Activated CD4-positive, alpha-beta T cell treated with anti-CD3 and anti-CD28 coated beads, Interleukin-2, amount 10 ng/mL, durations not matched to agents 7 days and 5 days (primary cell): ENCODE measurements at places on chromosomes 2 and 18. TPM values are rescaled to one million over a fixed set of nuclear protein-coding genes. Genes with fewer than 3 reads are reported as not detected.

- DNase-seq, result no peak
These were observed 11.0 kb upstream of the PLA2R1 start for GRCh38 chr2:160073284-160073888.

DNA sequence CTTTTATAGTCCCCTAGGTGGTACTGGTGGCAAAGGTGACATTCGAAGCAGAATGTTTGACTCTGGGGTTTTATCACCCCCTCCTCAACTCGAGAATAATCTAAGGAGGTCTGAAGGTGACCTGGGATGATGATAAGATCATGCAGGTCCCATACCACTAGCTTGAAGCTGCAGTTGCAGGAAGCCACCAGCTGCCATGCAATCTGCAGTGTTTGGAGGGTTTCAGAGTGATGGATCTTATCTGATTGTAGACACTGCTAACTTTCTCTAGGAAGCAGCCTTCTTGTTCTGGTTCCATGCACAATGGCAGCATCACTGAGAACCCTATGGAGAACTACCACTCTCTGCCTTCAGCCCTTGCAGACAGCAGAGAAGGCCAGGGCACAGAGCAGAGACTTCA lies 59.4 kb upstream of the LRPPRC start:
- no peak for DNase-seq

DNA sequence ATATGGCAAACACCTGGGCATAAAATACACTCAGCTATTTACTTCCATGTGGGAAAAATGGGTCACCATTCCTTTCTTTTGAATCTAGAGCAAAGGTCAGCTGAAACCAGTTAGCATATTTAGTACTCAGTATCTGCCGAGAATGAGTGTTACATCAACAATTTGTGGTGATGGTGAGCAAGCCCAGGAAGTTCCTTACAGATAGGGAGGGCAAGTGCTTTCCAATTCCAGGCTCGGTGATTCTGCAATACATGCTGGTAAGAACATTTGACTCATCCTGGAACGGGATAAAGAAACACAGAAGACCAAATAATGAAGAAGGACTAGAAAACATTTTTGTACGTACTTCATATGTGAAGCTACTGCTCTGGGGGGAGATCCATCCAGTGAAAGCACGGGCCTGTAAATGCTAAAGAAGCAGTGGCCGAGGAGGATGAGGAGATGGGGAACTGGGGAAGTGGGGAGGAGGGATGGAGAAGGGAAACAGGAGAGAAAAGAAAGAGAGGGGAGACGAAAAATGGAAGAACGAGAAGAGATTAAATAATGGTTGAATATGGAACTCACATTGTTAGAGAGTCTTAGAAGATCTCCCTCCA lies 251.9 kb downstream of the TTC32 start:
- DNase-seq, result no peak

GRCh38 chr2:182606728-182607681 lies 109.1 kb upstream of the DNAJC10 start:
- no peak for DNase-seq

DNA sequence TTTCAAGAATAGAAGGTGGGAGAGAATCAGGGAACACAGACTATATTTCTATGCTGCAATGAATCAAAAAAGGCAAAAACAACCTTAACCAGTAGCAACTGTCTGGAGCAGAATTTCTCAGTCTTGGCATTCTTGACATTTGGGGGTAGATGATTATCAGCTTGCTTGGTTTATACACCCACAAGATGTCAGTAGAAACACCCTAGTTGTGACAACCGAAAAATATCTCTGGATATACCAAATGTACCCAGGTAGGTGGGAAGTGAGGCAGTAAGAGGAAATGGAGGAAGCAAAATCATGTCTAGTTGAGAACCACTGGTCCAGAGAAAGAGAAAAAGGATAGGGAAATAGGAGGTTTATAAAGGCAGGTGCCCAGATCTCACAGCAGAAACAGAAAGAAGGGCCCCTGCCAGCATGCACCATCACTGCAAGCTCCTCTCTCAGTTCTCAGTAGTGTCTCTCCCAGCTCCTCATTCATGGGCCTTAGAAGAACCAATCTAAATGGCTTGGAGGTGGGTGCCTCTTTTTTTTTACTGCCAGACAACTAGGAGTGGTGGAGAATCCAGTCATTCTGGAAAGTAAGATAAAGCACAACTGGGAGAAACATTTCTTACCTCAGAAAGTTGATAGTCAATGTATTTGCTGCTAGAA lies 50.4 kb downstream of the MBD2 start:
- DNase-seq, result no peak

DNA sequence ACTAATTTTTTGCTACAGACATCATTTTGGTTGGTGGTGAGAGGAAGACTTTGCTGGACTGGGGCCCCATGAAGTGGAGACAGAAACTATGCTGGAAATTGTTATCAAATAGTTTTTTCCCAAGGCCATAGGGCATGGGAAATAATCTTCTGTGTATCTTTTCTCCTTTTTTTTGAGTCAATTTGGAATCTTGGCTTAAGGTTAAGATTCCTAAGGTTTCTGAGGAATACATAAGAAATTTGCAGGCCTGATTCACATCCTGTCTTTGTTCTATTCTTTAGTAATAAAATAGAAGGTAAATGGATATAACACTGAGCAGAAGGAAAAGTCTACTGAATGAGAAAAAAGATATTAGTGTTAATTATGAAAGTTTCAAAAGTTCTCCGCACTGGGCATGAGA lies 16.6 kb downstream of the SMC6 start:
- DNase-seq, result no peak

- no peak for DNase-seq
These were observed 704.0 kb downstream of the RNF144A start for GRCh38 chr2:7621018-7621814.

DNA sequence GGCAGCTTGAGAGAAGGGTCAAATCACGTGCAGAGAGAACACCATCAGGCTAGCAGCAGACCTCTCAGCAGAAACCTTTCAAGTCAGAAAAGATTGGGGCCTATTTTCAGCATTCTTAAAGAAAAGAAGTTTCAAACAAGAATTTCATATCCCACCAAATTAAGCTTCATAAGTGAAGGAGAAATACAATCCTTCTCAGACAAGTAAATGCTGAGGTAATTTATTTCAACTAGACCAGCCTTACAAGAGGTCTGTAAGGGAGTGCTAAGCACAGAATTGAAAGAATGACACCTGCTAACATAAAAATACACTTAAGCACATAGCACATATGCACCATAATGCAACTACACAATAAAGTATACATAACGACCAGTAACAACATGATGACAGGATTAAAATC lies 693.9 kb downstream of the NYAP2 start:
- DNase-seq, result no peak

- DNase-seq, result no peak
These were observed 239.9 kb downstream of the ZNF516 start for GRCh38 chr18:76255070-76255683.

DNA sequence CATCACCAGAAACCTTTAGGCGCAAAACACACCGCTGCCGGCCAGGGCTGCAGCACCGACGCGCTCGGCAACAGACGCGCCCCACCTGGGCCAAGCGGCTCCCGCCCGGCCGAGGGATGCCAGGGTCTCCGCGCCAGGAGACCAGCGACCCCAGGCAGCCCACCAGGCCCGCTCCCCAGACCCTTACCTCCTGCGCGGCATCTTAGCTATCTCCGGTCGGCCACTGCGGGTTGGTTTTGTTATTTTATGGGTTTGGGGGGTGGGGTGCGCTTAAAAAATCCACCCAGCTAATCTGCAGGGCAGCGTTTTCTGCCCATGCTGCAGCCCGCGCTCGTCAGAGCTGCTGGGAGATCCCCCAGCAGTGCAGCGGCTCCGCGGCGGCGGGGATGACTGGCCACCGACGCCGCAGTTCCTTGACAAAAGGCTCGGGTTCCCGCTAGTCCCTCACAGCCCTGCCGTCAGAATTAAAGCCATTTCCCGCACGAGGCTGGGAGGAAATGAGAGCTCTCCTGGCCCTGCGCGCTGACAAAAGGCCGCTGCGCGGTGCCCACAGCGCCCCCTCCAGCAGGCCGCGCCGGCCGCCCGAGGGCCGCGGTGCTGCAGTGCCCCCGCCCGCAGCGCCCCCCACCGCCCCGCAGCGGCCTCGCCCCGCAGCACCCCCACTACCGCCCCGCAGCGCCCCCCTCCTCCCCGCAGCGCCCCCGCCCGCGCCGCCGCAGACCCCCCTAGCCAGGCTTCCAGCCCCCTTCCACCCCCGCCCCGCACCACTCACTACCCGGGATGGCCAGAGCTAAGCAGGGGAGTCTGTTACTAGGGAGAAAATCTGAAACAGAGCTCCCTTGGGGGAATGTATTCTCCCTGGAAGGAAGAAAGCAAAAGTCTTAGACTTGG lies at the start of gene ADD2:
ADD2 (minus strand) TSS at position 502 of the 891 bp plus-strand sequence. CDS start 61,792 bp downstream, outside the sequence.
- peak; percentile 48 for DNase-seq

- no peak for DNase-seq
These were observed 291.5 kb upstream of the KLHL29 start for GRCh38 chr2:23093513-23093912.

GRCh38 chr2:238231251-238231793 lies 8.5 kb downstream of the HES6 start:
- peak; percentile 83 for DNase-seq

- DNase-seq, result no peak
These were observed 38.2 kb downstream of the SESTD1 start for GRCh38 chr2:179226203-179226960.

DNA sequence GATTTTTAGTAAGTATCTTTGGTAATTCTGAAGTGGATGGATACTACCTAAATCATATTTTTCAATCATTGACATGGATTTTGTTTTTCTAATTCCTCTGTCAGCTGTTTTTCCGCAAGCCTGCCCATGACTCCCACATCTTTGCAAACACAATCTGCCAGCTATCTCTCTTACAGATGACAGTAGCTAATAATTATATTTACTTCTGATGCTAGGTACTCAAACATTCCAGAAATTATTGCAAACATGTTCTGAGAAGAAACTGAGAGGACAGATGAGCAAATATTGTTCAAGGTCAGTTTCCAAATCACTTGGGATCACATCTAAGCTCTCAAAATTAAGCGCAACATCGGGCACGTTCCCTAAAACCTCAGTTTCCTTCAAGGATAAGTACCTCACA lies 270.0 kb upstream of the CDH19 start:
- no peak for DNase-seq

DNA sequence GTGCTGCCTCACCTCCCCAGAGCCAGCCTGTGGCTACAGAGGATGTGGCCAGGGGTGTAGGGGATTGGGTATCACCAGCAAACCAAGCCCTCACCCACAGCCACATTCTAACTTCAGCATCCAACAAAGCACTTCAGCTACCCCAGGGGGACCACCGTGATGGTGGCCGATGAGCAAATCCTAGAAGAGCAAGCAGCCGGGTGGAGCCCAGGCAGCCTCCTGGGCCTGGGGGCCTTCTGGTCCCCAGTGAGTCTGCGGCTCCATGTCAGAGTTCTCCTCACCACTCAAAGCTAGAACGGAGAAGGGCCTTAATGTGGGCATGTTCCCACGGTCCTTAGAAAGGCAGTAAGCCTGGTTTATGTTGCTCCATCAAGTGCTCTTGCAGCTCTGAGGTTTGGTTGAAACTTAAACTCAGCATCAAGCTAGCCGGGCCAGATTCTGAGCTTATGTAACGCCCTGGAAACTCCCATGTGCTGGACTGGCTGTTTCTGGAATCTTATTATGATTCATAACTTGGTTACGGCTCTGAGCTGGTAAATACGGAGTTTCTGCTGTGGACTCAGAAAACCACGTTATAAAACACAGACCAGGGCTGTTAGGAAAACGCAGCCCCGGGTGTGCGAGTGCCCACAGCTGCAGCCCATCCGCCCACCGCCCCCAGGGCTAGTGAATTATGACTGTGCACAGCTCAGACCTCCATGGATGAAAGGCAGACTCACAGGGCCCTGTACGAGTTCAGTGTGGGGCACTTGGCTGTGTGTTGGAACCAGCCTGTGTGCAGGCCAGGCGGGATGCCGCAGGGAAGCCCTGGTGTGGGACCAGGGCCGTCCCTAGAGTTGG lies 99.8 kb downstream of the SEPTIN10 start:
- DNase-seq, result no peak

DNA sequence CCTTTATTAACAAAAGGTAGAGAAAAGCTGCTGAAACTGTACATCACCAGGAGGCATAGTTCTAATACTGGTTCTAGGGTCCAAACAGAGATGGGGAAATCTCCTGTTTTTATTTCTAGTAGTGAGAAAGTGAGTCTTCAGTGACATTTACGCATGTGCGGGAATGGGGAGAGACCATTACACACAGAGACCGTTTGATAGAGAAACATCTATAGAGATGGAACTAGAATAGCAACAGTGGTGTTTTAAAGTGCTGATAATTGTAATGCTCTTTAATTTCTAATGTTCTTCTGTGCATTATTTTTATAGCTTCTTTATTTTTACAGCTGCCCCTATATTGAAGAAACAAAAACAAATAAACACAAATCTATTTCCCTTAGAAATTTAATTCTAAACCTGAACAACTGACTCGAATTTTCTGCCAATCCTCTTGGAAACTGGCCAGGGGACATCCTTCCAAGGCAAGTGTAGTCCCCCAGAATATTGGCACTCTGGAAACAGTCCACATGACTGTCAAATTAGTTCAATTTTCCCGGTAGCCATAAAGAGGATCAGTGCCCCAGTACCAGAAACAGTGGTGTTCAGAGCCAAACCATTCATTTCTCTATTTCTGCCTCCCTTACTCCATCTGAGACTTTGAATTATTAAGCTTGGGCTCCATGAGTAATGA lies 260.9 kb downstream of the ICOS start:
- no peak for DNase-seq

- DNase-seq, result no peak
These were observed 72.5 kb downstream of the FAM210A start for GRCh38 chr18:13653746-13654433.

- no peak for DNase-seq
These were observed 85.7 kb upstream of the ODC1 start for GRCh38 chr2:10533811-10534321.

DNA sequence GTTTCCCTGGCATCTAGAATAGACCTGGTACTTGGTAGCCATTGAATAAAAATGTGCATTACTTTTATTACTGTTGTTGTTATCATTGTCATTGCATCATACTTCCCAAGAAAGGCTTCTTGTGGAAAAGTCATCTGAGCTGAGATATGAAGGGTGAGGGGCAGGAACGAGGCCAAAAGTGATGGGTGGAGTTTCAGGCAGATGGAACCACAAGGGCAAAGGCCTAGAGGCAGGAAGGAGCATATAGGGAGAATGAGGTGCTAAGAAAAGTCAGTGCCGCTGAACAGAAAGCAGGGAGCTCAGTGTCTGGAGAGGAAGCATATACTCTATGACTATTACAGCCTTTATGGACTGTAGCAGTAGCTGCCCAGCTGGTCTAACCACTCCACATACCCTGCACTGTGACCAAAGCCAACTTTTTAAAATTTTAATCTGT lies 219.3 kb downstream of the SPP2 start:
- DNase-seq, result no peak

Gene NTSR2
- not detected for total RNA-seq

Gene TACR1
- total RNA-seq, result not detected

Gene TUBA4B
- not detected for total RNA-seq

Gene GPN1
- 44.1 TPM for total RNA-seq

Gene SF3B6
- 88.5 TPM for total RNA-seq

Gene IRS1
- 6.9 TPM for total RNA-seq

Gene CRYGC
- total RNA-seq, result not detected

Gene POTEI
- total RNA-seq, result not detected

Gene MEX3C
- total RNA-seq, result 58.2 TPM

Gene BIN1
- 140 TPM for total RNA-seq

Gene RASGRP3
- total RNA-seq, result 11.8 TPM
